Hematopoietic multipotent progenitor cell treated with erythropoietin and hydrocortisone succinate and interleukin-3 and kit ligand, for 6 days (in vitro differentiated cells): ENCODE measurements at places on chromosomes 13 and 19.

DNA sequence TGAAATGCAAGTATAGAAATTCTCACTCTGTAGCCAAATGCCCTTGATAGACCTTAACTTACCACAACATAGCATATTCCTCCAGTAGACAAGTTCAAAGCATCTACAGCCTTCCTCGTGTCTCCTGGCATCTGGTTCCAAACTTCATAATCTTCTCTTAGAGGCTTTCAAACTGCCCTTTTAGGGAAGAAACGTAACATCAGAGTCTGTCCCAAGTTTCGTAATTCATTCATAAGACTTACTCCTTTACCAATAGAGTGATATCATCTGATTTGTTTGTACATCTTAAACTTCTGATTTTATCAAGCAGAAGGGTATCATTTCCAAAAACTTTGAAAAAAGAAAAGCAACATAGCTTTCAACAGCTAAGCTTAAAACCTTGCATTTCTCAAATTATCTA is 137.4 kb downstream of the SPRY2 start:
- no peak for DNase-seq

- no peak for DNase-seq
Observed at GRCh38 chr13:23987331-23987894, 90.1 kb upstream of the C1QTNF9B start.

DNA sequence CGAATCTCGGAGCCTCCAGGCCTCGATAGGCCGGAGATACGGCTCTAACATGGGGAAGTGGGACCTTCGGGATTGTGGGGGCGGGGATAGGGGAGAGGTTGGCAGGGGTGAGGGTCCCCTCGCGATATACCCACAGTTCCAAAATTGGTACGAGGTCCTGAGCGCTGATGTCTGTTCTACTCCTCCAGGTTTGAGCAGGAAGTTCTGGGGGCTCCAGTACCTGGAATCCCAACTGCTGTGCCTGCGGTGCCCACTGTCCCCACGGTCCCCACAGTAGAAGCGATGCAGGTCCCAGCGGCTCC is 447 bp downstream of the RBM42 start:
- no peak for DNase-seq

DNA sequence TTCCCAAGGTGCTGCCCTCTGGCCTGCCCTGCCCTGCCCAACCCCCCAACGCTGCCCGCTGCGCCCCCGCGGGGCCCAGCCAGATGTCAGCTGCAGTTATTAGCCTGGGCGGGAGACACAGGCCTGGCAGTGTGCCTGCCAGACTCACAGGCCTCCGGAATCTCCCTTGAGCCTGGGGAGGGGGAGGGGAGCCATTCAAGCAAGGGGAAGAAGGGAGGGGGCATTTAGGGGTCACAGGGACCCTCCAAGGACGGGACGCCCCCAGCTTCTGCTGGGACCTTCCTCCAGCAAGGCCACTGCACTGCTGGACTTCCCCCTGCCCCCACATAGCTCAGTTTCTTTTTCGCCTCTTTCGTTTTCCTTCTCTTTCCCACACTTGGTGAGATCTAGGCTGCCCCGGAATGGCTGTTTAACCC is 2.6 kb upstream of the JUNB start:
- peak; percentile 95 for DNase-seq

- DNase-seq, result no peak
Observed at GRCh38 chr19:51615991-51616390, 14.2 kb downstream of the SIGLEC5 start.
